Right lung (tissue), 10 donors: ENCODE measurements at places on chromosomes 7 and 10.

- DNase-seq: no peak
Measured at GRCh38 chr10:130656582-130657133, 520.5 kb downstream of the GLRX3 start.

DNA sequence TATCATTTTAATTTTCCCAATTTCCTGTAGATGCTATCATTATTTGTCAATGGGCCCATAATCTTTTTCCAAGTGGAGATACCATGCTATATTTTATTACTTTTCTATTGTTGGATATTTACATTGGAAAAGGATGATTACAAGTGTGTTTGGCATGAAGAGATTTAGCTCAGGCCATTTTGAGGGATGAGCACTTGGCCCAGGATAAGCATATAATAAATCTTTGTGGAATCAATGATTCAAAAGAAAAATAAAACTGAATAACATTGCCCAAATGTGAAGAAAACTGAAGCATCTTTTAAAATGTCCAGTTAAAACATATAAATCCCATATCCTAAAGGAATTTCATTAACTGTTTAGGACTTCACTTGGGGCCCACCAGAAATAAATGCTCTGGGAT, 260.9 kb upstream of the BMPER start:
- no peak for DNase-seq

GRCh38 chr7:106057962-106058927, 53.9 kb downstream of the SYPL1 start:
- DNase-seq: no peak

- DNase-seq: no peak
Measured at GRCh38 chr10:73959484-73960243, 38.3 kb upstream of the VCL start.

DNA sequence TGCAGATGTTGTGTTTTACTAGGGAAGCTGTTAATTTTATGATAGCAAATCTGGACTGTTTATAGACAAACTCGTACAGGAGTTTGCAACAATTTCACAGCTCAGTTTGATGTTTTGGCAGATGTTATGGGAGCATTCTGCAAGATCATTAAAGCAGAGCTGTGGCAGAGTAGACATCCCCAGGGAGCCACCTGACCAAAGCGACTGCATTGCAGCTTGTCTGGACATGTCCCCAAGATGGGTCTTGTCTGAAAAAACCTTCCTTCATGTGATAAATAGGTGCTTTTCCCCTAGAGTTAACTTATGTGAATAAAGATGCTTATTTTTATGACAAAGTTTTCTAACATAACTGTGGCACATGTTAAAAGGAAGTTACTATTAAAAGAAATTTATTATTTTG, 91.2 kb upstream of the GPR141 start:
- no peak for DNase-seq

- DNase-seq: no peak
Measured at GRCh38 chr7:18425227-18425626, 70.3 kb upstream of the HDAC9 start.

DNA sequence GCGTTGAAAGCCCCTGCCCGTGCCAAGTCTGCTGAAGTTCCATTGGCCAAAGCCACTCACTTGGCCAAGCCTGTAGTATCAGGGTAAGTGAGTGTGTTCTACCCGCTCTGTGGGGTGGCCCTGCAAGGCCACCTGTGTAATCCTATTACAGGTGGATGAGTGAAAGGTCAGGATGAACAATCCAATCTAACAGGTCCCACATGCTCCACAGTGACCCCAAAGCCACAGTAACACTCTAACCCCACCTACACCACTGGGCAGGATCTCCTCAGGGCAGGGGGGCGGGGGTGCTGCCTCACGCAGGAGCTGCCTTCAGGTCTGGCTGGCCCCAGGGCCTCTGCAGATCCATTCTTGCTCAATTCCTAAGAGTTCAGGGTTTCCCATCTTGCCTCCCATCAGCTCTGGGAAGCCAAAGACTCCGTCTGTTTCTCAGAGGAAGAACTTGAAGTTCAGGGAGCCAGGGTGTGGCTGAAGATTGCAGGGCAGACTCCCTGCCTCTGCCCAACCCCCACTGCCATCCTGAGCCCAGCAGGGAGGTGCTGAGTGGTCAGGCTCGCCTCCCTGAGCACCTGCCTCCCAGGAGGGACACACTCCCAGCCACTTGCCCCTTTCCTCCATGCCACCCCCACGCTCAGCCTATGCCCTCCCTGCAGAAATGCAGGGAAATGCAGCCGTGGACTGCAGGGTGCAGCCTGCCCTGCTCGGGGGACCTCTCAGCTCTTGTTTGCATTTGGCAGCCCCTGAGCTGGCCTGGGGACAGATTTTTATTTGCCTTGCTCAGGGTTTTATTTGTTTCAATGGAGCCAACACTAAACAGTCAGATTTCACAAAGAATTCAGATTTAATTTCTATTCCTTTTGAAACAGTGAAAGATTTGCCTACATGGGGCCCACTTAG, 9.8 kb upstream of the COMTD1 start:
- no peak for DNase-seq

- no peak for DNase-seq
Measured at GRCh38 chr10:102605712-102606111, 38.6 kb upstream of the TRIM8 start.

DNA sequence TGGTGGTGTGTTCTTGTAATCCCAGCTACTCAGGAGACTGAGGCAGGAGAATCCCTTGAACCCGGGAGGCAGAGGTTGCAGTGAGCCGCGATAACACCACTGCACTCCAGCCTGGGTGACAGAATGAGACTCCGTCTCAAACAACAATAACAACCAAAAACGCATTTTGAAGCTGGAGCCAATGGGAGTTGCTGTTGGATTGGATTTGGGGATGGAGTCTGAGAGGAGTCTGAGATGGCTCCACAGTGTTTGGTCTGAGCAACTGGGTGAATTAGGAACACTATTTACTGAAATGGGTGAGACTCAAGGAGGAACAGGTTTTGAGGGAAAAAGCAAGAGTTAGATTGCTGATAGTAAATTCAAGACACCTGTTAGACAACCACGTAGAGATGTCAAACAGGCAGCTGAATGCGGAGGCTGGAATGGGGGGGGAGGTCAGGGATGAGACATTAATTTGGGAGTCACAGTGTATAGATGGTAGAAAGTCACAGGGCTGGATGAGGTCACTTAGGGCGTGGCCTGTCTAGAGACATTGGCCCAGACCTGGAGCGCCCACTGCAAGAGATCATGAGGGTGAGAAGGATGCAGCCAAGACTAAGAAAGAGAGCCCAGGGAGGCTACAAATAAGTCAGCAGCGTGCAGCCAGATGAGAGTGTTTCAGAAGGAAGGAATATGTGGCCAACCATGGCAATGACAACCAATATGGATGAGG, 56.4 kb downstream of the CYCS start:
- no peak for DNase-seq

DNA sequence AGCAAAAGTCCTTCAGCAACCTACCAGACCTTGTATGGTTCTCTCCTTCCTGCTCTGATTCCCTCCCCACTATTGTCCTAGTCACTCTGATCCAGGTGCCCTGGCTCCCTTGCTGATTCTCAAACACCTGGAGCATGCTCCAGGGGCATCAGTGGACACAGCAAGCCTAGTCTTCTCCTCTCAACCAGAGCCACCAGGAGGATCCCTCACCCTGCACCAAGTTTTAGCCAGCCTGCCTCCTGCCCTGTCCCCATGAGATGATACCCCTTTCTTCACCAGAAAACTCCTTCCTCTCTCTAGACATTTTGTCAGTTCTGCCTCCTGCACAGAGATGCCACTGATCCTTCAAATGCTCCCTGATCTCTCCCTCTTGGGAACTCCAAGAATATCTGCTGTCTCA, 11.0 kb downstream of the LLCFC1 start:
- DNase-seq: no peak

DNA sequence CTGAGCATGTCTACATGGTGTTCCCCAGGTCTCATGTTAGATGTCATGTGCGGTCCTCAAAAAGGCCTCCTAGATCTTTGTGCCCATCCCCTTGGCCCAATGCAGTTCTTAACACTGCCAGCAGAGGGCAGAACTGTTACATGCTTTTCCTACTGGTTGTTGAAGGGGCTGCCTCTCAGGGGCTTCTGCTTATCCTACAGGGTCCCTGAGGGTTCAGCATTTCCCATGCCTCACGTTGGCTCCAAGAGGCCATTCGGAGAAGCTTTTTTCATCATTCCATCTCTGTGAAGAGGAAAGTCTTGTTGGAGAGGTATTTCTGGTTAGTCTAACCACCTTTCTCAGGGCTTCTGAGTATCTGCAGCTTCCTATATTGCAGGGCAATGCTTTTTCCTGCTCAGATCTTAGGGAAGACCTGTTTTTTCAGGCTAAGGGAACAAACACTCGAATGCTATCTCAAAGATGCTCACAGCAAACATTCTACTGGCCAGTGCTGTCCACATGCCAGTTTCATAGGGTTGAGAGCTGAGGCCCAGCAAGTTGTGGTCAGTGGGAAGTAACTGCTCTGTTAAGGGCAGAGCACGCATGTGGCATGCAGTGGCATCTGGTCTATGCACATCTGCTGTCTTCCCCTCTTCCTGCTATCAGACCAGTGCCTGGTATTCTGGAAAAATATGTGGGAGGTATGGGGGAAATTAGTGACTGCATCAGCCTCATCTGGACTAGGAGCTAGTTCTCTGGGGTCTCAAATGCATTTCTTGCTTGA, 31.5 kb downstream of the MBL2 start:
- DNase-seq: no peak

- DNase-seq: no peak
Measured at GRCh38 chr10:4781955-4782354, 44.1 kb upstream of the AKR1E2 start.

DNA sequence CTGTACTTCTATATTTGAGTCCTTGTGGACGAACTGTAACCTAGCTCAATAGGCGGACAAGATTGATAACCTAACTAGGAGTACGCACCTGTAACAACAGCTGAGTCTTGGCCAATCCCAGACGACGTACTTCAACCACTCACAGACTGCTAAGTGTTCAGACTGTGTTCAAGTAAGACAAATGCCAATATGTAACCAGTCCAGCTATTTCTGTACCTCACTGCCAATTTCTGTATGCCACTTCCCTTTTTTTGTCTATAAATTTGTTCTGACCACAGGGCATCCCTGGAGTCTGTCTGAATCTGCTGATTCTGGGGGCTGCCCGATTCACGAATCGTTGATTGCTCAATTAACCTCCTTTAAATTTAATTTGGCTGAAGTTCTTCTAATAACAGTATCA, 32.2 kb downstream of the HACD1 start:
- no peak for DNase-seq

- DNase-seq: no peak
Measured at GRCh38 chr7:49800031-49800430, 26.6 kb downstream of the VWC2 start.

- DNase-seq: no peak
Measured at GRCh38 chr10:102113261-102113955, 6.8 kb downstream of the LDB1 start.

- DNase-seq: no peak
Measured at GRCh38 chr10:111117528-111118277, 40.9 kb downstream of the ADRA2A start.

GRCh38 chr7:1368184-1368681, 91.0 kb downstream of the MICALL2 start:
- DNase-seq: no peak

- DNase-seq: no peak
Measured at GRCh38 chr10:95697429-95697828, 3.7 kb upstream of the TCTN3 start.

DNA sequence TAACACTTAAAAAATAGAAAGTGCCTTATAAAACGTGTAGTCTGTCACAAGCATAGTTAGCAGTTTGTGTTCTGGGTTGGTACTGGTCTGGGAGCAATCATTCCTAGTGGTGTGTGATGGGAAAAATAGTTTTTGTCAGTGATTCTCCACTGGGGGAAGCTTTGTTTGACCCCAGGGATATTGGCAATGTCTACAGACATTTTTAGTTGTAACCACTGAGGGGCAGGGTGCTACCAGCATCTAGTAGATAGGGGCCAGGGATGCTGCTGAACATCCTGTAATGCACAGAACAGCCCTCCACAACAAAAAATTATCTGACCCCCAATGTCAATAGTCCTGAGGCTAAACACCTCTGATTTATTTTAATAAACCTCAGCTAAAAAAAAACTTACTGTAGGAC, 51.6 kb upstream of the CREB5 start:
- no peak for DNase-seq

- no peak for DNase-seq
Measured at GRCh38 chr10:110966146-110966545, 46.7 kb downstream of the SHOC2 start.

DNA sequence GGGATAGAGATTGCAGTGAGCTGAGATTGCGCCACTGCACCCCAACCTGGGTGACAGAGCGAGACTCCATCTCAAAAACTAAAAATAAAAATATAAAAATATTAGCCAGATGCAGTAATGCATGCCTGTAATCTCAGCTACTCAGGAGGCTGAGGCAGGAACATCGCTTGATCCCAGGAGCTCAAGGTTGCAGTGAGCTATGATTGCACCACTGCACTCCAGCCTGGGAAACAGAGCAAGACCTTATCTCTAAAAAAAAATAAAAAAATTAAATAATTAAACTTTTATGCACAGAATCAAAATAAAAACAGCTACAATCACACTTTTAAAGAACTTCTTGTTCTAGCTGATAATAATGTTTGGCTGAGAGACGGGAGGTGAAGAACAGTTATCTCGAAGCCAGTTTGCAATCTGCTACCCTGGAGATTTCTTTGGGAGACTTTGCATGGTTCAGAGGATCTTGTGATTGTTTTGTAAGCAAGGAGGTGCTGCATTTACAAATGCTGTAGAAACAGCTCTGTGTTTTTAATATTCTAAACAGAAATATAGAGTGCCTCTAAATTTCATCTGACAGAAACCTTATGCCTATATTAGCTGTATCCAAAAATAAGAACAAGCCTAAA, 19.9 kb upstream of the MACROH2A2 start:
- no peak for DNase-seq

DNA sequence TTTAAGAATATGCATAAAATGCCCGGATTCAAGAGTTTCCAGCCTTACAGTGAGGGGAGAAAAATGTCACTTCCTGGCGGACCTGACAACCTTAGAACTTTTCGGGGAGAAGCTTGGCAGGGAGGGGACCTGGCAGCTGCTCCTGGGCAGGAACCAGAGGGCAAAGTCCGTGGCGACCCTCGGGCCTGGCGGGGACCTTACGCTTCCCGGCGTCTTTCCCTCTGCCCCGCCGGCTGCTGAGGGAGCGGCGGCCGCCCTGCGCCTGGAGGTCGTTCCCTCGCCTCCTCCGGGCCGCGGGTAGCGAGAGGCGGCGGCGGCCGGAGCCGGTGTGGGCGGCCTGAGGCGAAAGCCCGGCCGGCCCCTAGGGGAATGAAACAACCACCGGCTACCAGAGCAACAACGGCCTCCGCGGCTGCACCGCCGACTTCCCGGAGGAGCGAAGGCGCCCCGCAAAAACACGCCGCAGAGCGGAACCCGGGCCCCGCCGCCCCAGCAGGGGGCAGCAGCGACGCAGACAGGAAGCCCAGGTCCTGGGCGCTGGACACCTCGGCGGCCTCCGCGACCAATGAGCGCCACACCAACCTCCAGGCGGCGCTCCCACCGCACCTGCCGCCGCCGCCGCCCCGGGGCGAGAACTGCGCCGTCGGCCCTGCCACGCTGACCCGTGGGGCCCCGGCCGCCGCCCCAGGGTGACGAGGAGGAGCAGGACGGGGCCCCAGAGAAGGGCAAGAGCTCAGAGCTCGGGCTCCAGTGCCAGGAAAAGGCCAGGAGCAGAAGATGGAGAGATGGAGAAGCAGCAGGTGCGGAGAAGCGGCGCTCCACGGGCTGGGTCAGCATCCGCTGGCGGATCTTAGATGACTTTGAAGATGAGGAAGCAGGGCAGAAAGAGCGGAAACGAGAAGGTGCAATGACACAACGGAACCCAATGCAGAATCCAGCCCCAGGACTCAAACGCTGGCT, 10.5 kb upstream of the ACSM6 start:
- DNase-seq: peak; percentile 83

GRCh38 chr7:33193308-33193864, 64.0 kb downstream of the BBS9 start:
- DNase-seq: no peak

GRCh38 chr7:157412021-157412443, 75.2 kb downstream of the DNAJB6 start:
- no peak for DNase-seq
